Omental fat pad (tissue), 4 donors: ENCODE measurements at places on chromosomes 6 and 20.
A peak's percentile ranks its signal among the peaks of the same experiment; 100 is the strongest.

DNA sequence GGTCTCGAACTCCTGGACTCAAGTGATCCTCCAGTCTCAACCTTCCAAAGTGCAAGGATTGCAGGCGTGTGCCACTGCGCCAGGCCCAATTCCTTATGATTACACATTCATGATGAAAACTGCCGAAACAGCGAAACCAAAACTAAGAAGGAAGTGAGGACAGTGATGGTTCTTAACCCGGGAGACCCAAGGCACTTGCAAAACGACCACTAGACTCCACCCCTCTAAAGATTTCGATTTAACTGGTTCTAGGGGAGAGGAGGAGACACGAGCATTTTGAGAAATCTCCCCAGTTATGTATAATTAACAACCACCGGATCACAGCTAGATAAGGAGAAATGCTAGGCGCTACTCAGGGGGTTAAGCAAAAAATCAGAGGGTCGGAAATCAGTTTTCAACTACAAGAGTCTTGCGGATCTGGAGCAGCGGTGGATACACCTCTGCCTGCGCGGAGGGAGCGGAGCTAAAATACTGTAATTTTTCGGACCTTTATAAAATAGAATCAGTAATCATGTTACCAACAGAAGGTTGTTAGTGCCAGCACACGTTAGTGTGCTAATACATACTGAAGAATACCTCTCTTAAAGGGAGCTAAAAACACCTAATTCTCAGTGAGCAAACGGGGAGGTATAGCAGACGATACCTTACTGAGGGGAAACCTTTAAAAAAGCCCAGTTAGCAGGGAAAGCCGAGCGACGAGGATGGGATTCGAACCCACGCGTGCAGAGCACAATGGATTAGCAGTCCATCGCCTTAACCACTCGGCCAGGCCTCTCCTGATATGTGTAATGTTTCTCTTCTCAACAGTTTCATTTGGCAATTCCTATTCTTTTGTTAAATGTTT is 60.0 kb upstream of the BTN3A2 start:
- no peak for DNase-seq

DNA sequence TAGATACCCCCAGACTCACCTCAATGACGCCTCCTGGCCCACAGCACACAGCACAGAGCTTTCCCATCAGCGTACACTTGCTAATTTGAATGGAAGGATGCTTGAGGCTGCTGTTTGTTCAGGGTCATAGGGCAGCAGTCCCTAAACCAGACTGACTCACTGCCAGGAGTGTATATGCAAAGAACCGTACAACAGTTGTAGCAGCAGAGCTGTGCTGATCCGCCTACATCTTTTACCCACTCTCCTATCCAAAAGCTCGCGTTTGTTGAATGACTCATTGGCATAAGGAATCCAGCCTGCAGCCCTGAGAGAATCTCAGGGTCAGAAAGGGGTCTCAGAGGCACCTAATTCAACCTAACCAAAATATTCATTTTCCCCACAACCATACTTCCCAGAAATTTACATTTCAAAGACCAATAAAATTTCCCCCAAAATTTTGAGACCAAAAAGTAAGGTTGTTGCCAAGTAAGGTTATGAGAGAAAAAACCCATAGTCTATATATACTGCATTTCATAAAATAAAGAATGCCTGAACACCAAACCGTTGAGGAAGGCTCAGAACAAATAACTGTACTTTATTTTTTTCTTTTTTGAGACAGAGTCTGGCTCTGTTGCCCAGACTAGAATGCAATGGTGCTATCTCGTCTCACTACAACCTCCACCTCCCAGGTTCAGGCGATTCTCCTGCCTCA is 35.3 kb upstream of the CCND3 start:
- no peak for DNase-seq

DNA sequence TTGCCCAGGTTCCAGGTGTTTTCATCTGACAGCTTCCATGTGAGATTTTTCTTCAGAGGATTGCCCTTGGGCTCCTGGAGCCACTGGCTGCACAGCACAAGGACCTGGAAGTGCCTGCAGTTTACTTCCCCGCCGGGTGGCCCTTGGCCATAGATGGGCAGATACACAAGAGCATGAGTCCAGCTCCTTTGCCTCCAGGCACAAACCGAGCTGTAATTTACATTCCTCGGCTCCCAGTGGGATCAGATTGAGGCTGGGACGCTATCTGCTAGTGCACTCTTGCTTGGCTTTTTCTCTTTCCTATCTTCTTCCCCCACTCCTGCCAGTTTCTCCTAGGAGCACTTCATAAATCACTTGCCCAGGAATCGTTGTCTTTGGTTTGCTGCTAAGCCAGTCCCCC is 85.4 kb upstream of the RALY start:
- DNase-seq = no peak

DNA sequence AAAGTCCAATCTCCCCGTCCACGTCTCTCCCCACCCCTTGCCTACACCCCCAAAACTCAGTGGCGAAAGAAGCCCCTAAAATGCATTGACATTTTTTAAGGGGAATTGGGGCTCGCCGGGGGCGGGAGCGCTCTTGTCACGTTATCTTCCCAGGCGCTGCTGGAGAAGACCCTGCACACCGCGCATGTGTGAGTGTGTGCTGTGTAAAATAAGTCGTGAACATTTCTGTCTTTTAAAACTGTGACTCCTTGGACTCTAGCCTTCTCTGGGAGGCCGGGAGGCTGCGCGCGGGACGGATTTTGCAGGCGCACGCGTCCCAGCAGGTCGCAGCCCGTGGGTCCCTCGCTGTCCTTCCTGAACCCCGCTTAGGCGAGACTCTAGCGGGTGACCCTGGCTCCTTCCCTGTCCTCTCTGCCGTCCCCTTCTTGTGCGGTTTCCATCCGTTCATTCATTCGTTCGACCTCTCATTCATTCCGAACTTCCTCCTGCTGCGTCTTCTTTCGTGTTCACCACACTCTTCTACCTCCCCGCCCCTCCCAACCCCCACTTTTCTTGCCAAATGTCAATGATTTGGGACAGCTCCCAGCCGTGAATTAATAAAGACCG is 2.2 kb downstream of the NRN1 start:
- DNase-seq = no peak

DNA sequence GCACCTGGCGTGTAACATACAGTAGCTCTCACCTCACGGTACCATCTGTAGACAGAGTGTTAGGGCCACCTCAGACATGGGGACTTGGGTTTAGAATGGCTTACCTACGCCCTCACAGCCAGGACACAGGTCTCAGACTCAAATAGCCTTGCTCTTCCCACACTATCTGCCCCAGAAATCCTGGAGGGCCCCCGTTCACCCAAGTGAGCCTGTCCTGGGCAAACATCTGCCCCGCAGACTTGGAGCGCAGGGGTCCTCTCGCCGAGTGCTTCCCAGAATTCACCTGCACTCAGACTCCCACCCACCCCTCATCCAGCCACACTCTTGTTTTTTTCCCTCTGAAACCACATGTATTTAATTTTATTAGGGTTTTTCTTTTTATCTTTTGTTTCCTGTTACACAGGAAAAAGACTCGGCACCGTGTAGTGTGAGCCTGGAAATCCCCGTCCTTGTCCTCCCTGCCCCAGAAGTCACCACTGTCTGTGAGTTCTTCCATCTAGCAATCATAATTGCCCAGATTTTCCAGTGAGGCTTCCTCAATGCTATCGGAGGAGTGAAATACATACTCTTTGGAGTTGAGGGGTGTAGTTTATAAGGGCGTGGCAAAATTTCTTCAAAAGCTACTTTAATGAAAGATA is 17.1 kb upstream of the MAP1LC3A start:
- DNase-seq = no peak

- no peak for DNase-seq
These were observed 9.9 kb upstream of the UST start for GRCh38 chr6:148736774-148737412.

DNA sequence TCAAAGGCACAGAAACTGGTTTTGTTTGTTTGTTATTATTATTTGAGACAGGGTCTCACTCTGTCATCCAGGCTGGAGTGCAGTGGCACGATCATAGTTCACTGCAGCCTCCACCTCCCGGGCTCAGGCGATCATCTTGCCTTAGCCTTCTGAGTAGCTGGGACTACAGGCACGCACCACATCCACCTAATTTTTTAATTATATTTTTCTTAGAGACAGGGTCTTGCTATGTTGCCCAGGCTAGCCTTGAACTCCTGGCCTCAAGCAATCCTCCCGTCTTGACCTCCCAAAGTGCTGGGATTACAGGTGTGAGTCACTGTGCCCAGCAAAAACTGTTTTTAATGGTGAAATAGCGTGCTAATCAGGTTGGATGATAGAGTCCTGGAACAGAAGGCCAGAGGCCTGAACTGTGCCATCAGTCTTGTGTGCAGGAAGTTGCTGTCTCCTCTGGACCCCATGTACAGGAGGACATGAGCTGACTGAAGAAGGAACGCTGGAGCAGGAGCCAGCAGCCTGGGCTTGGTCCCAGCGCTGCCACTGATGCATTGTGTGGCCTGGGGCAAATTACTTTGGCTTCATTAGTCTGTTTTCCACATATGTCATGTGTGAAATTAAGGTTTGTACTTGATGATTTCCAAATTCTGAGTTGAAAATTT is 4.9 kb downstream of the TM9SF4 start:
- DNase-seq = no peak

DNA sequence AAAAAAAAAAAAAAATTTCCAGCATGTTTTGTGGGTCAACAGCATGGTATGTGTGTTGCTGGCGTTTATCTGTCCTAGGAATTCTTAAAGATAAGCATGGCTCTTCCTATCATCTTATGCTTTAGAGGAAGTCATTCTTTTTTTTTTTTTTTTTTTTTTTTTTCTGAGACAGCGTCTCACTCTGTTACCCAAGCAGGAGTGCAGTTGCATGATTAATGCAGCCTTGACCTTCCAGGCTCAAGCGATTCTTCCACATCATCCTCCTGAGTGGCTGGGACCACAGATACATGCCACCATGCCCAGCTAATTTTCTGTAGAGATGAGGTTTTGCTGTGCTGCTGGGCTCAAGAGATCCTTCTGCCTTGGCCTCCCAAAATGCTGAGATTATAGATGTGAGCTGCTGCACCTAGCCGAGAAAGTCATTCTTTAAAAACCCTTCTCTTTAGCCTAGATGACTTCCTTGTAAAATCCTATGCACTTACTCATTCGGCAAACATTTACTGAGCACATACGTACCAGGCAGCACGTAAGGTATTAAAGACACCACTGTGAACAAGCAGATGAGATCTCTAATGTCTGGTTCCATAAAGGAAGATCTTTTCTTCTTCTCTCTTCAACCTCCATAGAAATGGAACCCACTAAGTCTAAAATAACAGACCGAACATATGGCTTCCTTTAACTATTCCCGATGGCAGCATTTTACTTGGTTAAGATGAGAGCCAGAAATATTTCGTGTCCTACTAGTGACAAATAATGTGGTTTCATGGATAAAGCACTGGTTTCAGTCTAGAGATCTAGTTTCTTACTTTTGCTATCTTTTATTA is 122.4 kb downstream of the RIN2 start:
- no peak for DNase-seq

- DNase-seq = no peak
These were observed 14.3 kb upstream of the GOPC start for GRCh38 chr6:117616391-117617209.

- DNase-seq = peak; percentile 76
These were observed 9.9 kb downstream of the CYP21A2 start for GRCh38 chr6:32047855-32048766.

DNA sequence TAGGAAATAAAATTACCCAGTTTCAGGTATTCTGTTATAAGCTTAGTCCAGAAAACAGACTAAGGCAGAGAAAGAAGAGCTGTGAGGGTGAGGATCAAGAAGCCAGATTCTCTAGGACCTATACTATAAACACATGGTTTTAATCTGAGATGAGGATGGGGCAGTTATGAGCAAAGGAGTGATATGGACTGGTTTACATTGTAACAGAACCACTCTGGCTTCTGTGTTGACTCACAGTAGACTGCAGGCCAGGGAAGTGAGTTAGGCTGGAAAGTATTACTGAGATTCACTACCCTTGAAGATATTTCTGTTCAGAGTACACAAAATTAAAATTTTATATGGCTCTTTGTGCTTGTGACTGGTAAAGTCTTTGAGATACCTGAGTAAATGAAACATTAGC is 3.2 kb upstream of the RWDD1 start:
- no peak for DNase-seq

DNA sequence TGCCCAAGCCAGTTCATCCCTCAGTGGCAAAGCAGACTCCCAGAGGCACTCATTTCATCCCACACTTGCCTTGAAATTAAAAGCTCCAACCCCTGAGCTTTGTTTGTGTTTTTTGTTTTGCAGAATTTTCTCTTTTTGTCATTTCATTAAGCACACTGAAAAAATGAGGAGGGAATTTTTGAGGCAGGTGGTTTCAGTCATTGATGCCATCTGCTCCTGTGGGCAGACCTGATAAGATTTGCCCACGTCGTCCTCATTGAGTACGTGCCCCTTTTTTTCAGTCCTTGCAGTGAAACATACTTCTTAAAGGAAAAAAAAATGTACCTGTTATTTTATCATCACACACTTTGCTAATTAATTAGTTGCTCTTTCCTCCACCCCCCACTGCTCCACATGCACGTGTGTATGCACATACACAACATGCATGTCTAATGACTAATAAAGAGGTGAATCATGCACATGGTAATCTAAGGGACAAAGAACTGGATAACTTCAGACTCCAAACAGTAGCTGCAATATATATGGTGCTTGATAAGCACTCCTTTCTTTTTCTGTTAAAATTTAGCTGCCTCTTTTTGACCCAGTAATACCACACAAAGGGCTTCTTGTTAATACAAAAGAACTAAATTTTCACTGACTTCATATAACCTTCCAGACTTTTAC is 102.1 kb upstream of the TMEM181 start:
- no peak for DNase-seq

DNA sequence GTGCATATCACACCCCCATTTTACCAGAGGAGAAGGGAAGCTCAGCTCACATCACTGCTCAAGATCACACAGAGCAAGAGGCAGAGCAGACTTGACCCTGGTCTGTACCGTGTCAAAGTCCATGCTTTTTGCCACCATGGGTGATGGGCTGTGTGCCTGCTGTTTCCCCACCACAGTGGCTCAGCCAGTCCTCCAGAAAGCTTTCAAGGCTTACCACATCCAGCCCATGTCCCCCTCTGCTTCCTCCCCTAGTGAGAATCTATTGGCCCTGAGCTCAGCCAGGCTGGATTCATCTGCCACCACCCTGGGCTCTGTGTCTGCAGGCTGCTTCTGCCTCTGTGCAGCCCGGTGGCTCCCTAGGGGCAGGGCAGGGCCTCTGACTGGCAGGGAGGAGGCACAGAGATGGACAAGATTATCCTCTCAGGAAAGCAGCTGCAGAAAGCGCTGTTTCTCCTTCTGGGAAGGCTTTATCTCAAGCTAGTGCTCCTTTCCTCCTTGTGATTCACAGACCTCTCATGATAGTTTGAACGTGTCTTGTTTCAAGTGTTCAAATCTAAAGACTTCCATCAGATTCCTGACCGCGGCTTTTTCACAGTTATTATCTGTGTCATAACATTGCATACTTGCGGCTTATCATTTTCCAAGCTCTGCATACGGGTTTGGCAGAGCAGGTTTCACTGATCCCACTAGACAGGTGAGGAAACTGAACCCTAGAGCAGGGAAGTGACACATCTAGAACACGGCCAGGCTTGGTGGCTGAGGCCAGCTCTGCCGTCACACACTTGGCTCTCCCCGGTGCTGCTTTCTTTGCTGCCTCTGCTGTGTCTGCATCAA is 37.4 kb downstream of the VEGFA start:
- DNase-seq = no peak
